ENCODE measurements at places on chromosomes 13 and 19. TPM values are rescaled to one million over a fixed set of nuclear protein-coding genes. Genes with fewer than 3 reads are reported as not detected.
A peak's percentile ranks its signal among the peaks of the same experiment; 100 is the strongest.

DNA sequence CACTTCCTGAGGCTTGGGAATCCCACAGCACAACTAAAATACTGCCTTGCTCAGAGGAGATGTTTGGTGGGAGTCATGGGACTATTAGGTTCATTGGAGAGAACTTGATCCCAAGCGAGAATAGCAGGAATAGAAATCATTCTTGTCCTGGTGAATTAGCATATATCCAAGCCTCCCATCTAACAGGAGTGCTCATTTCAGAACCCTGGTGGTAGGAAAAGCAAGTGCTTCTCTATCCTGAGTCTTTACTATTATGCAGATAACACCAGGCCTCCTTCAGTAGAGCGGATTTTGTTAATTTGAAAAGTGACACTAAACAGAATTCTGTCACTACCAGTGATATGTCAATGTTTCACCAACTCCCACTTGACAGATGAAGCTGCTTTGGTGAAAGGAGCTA, 199.5 kb downstream of the ATP8A2 start:
- no peak for DNase-seq

GRCh38 chr13:93774506-93774905, 547.9 kb downstream of the GPC6 start:
- DNase-seq = no peak

DNA sequence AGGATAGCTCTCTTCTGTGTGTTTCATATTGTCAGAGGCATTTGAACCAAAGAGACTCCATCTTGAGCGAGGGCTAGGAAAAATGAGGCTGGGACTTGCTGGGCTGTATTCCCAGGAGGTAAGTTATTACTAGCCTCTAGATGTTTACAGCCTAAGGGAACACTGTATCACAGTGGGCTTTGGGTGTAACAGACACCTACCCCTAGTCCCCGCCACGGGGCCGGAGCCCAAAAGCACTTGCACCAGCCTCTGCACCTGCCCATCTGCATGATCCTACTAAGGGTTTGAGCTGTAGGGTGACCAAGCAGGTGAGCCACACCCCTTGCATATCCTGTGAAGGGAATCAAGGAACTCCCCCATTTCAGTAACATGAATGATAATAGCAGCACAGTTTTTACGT, 1972.2 kb downstream of the OLFM4 start:
- DNase-seq = no peak

GRCh38 chr13:59494151-59494550, 669.6 kb downstream of the DIAPH3 start:
- DNase-seq = no peak

Gene POU2F2
- polyA plus RNA-seq = 0.61 TPM

DNA sequence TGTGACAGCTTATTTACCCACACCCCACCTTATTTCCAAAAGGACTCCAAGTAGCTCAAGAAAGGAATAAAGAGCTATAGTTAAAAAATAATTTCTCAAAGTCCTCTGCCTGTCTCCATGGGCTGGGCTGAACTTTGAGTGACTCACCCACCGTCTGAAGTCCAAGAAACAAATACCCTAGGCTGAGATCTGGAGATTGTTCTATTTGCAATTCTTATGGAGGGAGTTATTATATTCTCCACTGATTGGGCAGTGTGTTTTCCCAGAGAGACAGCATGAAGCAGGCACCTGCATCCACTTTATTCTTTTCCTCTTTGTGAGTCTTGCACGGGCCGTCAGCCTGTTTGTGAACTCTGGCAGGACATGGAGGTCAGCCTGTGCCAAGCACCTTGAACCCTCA, 63.2 kb downstream of the SHISA2 start:
- no peak for DNase-seq

- no peak for DNase-seq
These were observed 1.8 kb upstream of the LILRB4 start for GRCh38 chr19:54660964-54661363.

DNA sequence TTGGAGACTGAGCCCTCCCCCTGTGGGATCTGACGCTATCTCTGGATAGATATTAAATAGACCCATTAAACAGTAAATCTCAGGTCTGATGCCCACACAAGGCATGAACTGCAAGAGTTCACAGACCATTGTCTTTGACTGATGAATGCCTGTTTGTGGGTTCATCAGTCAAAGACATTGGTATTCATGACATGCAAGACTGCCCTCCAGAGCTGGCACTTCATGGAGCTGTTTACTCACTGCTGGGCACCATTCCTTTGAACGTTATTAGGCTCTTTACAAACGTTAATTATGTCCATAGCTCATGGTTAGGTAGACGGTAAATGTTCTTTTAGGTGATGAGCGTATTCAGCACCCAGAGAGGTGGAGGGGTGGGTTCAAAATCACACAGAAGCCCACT, 111.8 kb upstream of the PABPC3 start:
- no peak for DNase-seq

Gene SIGLEC10
- 0.08 TPM for polyA plus RNA-seq

- DNase-seq = no peak
These were observed 41.7 kb upstream of the MAP3K10 start for GRCh38 chr19:40149501-40149900.

- DNase-seq = no peak
These were observed 23.9 kb upstream of the RCBTB2 start for GRCh38 chr13:48556817-48557216.

Gene ZNF584
- polyA plus RNA-seq = 31.4 TPM

Gene FCGBP
- 0.76 TPM for polyA plus RNA-seq

GRCh38 chr19:48991873-48992580, 1.1 kb downstream of the GYS1 start:
- peak; percentile 75 for DNase-seq

Gene KRTDAP
- polyA plus RNA-seq = not detected

Gene SIGLEC12
- polyA plus RNA-seq = not detected

Gene YJEFN3
- polyA plus RNA-seq = 3.6 TPM

- DNase-seq = no peak
These were observed 12.1 kb downstream of the KLHL26 start for GRCh38 chr19:18648973-18649315.

Gene TMPRSS9
- 0.19 TPM for polyA plus RNA-seq

- no peak for DNase-seq
These were observed 85.4 kb upstream of the GPR183 start for GRCh38 chr13:99392470-99393135.

Gene HSH2D
- polyA plus RNA-seq = 0.30 TPM

Gene ZNF222
- 7.7 TPM for polyA plus RNA-seq

Gene ZNF529
- 7.2 TPM for polyA plus RNA-seq

- DNase-seq = no peak
These were observed 1002.4 kb downstream of the SLITRK1 start for GRCh38 chr13:82879921-82880320.

GRCh38 chr13:114131583-114132418, 622 bp downstream of the RASA3 start:
- no peak for DNase-seq

DNA sequence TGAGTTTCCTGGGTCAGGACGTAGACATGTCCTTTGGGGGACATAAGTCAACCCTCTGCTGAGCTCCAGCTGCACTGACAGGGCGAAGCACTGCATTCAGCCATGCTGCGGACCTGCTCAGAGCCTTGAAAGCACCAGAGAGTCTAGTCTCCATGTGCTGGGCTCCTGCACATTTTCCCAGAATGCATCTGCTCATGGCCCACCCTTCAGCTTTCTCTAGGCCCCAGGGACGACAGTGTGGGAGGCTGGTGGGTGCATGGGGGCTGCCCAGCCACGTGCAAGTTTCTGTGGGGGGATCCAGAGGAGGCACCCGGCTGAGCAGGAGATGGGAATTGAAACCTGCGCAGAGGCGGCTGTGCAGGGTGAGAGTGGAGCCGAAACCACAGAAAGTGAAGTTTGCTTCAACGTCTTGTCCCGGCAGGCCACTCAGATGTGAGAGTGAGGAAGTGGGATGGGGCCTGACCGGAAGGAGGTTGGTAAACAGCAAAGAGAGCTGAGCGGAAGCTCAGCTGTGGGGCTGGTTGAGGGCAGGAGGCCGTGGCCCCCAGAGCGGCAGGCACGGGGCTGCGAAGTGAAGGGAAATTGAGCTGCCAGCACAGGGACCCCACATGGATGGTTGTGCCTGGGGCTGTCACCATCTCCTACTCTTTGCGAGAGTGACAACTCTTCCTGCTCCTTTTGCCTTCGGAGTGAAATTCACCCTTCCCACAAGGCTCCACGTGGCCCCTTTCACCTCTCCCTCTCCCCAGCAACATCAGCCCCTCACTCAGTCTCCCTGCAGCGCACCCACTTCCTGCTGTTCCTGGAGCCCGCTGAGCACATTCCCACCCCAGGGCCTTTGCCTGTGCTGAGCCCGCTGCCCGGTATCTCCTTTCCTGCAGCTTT, 11.8 kb downstream of the PGLS start:
- DNase-seq = peak; percentile 59

DNA sequence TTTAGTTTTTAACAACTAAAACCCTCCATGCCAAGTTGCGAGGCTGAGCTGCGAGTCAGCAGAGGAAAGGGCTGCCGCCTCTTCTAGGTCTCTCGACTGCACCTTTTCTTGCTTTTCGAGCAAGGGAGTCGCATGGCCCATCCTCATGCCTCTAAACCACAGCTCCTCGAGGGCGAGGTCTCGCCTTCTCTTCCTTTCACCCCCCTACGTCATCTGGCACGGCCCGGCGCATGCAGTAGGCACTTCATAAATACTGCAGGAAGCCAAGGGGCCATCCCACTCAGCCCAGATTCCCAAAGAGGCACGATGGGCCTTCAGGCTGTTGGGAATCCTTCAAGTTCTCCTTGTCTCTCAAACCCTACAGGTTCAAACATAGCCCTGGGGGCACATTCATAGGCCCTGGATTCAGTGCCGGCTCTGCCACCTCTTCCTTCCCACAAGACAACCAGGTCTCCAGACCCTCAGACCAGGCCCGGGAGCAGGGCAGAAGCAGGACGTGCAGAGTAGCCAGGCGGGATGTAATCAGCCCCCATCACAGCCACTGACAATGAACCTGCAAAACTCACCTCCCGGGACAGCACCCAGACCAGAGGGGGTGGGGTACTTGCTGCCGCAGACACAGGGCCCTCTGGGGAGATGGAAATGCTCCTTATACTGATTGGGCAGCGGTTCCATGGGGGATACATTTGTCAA, 41.7 kb downstream of the GGACT start:
- DNase-seq = no peak

DNA sequence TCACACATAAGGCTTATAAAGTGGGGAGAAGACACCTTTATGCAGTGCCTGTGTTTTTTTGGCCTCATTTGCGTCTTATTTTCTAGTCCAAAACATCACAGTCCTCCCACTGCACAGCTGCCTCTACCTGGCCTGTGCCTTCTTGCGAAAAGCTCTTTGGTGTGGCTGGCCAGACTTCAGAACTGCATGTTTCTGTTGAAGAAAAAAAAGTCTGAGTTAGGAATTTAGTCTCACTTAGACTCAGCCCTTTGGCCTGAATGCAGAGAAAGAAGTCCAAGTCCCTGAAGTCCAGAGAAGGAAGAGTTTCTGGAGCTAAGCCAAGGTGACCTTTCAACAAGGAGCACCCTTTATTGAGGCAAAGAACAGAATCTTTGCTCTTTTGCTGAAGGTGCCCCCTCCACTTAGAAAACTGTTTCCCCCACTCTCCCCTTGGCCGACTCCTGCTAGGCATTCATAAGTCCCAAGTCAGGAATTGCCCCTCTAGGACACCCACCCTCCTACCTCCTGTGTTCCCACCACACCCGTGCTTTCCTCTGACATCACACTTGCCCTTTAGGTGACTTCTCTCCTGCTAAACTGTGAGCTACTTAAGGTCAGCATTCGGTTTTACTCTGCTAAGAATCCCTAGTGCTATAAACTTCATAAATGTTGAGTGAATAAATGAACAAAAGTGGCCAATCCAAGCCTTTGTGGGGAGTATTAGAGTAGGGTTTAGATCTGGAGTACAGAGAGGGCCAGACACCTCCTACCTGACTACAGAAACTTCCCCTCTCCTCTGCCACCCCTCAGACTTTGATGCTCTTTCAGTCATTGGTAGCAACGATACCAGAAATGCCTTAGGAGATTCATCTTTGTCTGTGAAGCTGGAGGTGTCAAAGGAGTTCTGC, 226.8 kb downstream of the LACC1 start:
- peak; percentile 39 for DNase-seq

Gene SGCG
- polyA plus RNA-seq = 27.9 TPM

- no peak for DNase-seq
These were observed 11.6 kb downstream of the ZNF578 start for GRCh38 chr19:52464798-52465470.

Gene ARHGEF18
- polyA plus RNA-seq = 4.1 TPM

Gene NXNL1
- 0.69 TPM for polyA plus RNA-seq

DNA sequence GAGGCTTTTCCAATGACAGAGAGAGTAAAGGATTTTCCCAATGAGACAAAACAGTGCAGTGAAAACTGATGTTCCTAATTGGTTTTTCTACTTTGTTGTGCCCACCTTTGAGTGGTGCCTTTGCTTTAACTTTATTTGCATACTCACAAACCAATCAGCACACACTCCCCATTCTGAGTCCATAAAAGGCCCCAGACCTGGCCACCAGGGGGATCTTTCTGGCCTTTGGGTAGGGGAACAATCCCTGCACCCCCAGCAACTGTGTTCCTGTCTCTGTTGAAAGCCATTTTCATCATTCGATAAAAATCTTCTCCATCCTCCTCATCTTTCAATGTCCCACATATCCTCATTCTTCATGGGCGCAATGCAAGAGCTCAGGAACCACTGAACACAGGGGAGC, 252.8 kb downstream of the B3GLCT start:
- DNase-seq = no peak

DNA sequence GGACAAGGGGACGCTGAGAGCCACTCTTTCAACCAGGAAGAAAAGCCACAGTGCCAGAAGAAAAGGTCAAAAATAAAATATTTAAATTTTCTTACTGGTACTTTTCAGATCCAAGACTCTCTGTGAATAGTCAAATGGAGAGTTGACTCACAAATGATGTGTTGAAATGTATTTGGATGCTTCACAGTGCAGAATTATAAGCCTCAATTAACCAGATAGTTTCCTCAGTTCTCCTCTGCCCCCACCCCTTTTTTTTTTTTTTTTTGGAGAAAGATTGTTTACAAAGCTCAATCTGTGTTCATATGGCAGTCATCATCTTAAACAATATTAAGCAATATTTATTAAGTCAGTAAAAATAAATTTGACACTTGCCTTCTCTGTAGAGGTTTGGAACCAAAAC, 470.8 kb downstream of the FGF9 start:
- DNase-seq = no peak

Gene CDC34
- 122 TPM for polyA plus RNA-seq

DNA sequence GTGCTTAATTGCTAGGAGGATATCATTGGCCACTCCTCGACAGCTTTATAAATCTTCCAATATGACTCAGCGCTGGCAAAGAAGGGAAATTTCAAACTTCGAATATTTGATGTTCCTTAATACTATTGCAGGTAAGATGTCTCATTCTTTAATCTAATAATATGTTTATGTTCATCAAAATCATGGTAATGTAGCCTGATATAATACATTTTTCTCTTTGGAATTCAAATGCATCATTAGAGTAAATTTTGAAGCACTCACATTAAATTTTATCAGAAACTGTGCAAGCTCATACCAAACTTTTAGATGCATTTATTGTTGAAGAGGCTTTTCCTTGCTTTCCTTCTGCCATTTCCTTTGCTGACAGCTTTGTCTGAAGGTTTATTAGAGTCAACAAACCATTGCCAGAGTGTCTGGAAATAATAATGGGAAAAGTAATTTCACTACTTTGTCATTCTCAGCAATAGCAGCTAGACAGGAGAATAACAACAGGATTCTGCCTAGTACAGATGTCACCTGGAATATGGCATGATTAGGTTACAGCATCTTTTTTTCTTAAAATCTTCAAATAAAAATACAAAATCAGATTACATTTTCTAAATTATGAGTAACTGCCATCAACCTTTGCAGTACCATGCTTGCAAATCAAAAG, 78.6 kb upstream of the MAB21L1 start:
- DNase-seq = no peak

Gene ZNF888
- polyA plus RNA-seq = 1.3 TPM

Gene TMEM238
- polyA plus RNA-seq = not detected

- no peak for DNase-seq
These were observed 647 bp downstream of the RNF225 start for GRCh38 chr19:58395979-58396627.
